ENCODE measurements at places on chromosomes 5 and 9. TPM values are rescaled to one million over a fixed set of nuclear protein-coding genes. Genes with fewer than 3 reads are reported as not detected.
A peak's percentile ranks its signal among the peaks of the same experiment; 100 is the strongest.

The NUTM2G gene
- polyA plus RNA-seq, result 1.3 TPM

DNA sequence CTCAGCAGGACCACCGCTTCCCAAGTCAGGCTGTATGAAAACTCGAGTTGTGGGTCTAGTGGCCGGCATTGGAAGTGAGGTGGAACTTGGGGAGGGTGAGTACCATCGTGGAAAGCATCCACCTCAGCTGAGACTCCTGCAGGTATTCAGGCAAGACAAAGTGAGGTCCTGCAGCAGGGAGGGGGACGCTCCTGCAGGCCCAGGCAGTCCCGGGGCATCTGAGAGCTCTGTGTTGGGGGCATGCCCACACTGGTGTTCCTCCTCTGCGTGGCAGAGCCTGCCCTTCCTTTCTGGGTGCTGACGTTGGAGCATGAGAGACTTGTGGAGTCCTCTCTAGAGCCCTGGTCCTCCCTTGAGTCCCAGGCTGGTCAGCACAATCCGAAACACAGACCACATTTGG lies 187.7 kb downstream of the CACNA1B start:
- DNase-seq, result no peak

DNA sequence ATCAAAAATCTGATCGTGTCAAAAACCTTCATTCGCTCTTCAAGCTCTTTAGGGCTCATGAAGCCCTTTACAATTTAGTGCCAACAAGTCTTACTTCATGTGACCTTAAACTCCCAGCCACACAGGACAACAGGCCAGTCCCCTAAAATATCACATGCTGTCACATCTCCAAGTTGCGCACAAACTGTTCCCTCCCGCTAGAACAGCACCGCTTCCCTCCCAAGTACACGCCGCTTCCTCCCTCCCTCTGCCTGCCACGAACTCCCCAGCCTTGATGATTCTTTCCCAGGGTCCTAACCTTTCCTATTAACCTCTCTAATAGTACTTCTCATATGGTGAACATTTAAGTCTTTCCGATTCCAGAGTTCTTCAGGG lies 91.2 kb downstream of the TLE1 start:
- DNase-seq, result no peak

- DNase-seq, result no peak
Measured at GRCh38 chr9:93897075-93897970, 57.8 kb downstream of the BARX1 start.

DNA sequence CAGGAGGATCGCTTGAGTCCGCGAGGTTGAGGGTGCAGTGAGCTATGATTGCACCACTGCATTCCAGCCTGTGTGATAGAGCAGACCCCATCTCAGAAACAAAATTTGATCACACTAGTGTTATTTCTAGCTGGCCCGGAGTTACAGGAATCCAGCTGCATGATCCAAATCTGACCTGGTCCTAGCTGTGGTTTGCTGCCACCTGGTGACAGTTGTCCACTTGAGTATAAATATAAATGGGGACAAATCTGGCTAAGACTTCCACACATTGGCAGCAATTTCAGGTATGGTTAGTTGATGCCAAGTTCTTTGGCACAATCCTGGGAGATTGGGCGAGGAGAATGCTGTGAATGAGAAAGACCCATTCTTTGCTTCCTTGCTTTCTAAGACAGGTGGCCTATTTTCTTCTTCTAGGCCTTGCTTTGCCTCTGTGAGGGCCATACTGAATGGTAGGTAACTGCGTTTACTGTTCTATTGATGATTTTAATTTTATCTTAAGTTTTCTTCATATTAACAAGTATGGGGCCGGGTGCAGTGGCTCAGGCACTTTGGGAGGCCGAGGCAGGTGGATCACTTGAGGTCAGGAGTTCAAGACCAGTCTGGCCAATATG lies 35.4 kb downstream of the UBE2R2 start:
- DNase-seq, result peak; percentile 39

The SMIM33 gene
- 0.03 TPM for polyA plus RNA-seq

- no peak for DNase-seq
Measured at GRCh38 chr5:16464664-16465543, 696 bp downstream of the ZNF622 start.

- DNase-seq, result no peak
Measured at GRCh38 chr5:39475881-39476842, 51.4 kb upstream of the DAB2 start.

GRCh38 chr5:68720884-68721610 lies 372.8 kb upstream of the SLC30A5 start:
- DNase-seq, result no peak

DNA sequence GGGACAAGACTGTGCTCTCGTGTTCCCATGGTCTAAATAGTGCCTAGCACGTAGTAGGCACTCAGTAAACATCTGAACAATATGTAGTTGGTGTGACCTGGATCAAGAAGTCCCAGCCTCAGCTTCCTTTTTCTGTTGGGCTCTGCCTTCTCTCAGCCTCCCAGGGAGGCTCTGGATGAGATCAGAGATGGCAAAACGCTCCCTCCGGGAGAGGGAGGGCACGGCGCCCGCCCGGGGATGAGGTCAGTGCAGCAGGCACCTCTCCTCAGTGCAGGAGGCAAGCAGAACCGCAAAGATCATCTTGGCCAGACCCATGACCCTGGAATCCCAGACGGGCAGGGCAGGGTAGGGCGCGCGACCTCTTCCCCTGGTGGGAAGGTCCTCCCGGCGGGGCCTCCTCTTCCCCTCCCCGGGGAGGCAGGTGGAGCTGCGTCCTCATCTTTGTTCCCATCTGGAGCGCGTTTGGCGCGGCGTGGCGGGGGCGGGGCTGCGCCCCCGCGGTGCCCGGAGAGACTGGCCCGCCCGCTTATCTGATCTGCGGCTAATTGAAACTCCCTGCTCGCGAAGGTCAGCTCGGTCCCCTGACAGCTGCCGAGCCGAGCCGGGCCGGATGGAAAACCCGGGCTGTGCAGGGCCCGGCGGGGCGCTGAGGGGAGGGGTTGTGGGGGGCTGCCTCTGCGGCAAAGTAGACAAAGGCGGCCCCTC lies 60.9 kb downstream of the CXXC5 start:
- no peak for DNase-seq

DNA sequence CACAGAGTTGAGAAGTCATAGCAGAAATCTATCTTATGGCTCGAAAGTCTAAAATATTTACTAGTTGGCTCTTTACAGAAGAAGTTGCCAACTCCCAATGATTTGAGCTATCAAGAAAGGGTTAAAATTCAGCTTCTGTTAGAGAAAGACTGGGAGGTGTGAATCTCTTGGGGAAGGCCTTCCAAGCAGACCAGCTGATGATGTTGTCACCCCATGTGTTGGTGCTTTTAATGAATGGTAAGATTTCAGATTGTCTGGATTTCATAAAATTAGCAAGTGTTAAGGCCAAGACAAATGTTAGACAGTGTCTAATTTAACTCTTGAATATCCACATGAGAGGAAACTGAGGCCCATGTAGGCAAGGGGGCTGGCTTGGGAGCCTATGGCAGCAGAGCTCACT lies 63.9 kb downstream of the PPARGC1B start:
- no peak for DNase-seq

GRCh38 chr5:141960449-141961323 lies 2.7 kb upstream of the PCDH12 start:
- peak; percentile 93 for DNase-seq

DNA sequence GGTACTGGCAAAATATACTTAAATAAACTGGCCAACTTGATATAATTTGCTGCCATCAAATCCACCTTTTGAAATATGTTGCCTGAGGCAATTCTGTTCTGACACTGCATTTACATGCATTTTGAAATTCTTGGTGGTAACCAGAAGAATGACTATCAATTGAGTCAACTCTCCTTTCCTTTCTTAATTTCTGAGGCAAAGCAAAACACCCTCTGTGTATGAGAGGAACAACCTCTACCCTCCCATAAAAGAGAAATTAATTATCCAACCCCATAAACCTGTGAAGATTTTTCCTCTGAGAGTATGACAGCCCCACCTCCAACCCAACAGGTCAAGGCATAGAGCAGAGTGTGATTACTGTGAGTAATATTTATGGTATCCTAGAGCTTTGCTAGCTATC lies 286.8 kb downstream of the NR2F1-AS1 start:
- DNase-seq, result no peak

GRCh38 chr9:9874270-9874669 lies 738.5 kb downstream of the PTPRD start:
- no peak for DNase-seq

DNA sequence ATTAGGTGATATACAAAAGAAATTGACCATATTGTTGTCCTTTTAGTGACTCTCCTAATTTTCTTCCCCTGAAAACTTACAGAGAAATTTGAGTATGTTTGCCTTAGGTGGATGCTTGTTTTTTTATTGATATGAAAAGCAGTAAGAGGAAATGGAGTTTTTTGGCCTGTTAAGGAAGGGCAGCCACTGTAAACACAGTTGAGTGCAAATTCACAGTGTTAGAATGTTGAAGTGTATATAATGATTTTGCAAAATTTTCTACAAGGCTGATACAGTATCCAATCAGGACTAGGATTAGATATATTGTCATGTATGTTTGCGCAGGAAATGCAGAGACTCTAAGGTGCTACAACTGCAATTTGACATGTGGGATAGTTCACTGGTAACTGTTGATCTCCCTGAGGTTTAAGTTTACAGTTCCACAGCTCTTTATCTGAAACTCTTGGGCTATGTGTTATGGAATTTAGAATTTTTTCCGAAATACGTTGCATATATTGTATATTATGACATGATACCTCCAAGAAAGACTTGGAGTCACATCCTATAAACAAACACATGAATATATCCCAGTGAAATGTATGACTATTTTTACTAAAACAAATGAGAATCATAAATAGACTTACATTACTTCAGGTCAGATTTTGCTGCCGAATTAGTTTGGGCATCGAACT lies 62.5 kb downstream of the FXN start:
- no peak for DNase-seq

All from left renal cortex interstitium (tissue), 4 donors.